ENCODE measurements at places on chromosomes 7 and 10.

DNA sequence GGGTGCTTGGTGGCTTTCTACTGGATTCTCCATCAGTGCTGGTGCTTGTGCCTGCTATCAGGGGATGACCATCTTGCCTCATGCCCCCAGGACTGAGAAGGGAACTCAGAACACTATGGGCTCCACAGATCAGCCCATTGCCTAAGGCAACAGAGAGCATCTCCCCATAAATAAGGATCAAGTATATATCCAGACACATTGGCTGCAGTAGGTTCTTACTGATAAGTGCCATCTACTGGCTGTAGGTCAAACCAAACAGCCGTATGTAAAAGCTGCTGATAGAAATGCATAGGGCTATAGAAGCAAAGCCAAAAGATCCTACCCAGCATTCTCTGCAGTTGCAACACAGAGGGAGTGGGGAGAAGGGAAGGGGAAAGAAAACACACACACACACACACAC lies 153.7 kb downstream of the CDK14 start:
- no peak for DNase-seq

- DNase-seq: no peak
Observed at GRCh38 chr10:53013201-53013810, 240.7 kb upstream of the MBL2 start.

- no peak for DNase-seq
Observed at GRCh38 chr10:24825551-24825950, 101.9 kb upstream of the ARHGAP21 start.

GRCh38 chr10:76285012-76285411 lies 853.6 kb downstream of the LRMDA start:
- no peak for DNase-seq
